Femur (tissue), 1 donor: ENCODE measurements at places on chromosomes 12 and 14.

DNA sequence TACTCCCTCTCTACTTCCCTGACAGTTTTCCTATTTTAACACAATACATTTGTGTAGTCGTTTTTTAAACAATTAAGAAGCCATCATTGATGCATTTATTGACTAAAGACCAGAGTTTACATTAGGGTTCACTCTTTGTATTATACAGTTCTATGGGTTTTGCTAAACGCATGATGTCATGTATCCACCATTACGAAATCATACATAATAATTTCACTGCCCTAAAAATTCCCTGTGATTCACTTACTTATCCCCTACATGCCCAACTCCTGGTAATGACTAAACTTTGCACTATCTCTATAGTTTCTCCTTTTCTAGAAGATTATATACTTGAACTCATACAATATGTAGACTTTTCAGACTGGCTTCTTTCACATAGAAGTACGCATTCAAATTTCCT lies 1016.5 kb upstream of the FOXG1 start:
- no peak for DNase-seq

GRCh38 chr12:90410962-90411361 lies 544.0 kb downstream of the CCER1 start:
- no peak for DNase-seq

DNA sequence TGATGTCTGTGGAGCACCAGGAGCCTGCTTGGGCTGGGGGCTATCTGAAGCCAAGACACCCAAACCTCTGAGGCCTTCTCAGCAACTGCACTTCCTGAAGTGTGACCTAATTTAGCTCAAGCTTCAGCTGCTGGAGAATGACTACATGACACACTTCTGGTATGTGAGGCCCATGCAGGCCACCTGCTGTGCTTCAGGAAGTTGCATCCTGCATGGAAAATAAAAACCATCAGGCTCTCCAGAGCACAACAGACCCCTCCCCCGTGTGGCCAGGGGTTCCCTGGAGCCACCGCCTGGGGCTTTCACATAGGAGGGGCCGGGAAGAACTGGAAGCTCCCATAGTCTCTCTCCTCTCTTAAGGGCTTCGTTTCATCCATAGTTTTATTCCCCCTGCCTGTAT lies 217.7 kb downstream of the SLC15A4 start:
- DNase-seq = peak; percentile 46

DNA sequence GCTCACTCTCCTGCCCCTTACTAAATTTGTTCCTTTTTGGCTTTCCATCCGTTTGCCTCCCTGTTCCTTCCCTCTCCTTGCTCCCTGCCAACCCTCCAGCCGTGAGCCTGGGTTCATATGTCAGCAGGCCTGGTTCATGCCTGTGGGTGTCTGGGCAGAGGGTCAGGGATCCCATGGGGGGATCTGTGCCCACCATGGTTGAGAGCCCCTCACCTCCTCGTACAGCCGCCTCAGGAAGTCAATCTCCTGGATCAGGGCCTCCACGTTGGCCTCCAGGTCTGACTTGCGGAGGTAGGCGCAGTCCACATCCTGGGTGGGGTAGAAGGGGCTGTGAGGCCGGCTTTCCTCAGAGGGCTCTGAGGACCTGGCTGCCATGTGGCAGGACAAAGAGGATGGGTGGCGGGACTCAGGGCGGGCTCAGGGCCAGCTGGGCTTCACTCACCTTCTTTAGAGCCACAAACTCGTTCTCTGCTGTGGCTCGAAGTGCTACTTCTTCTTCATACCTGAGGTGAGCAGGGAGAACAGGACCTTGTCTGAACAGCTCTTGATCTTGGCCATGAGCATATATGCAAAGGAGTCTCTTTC lies 3.6 kb downstream of the KRT83 start:
- DNase-seq = no peak

DNA sequence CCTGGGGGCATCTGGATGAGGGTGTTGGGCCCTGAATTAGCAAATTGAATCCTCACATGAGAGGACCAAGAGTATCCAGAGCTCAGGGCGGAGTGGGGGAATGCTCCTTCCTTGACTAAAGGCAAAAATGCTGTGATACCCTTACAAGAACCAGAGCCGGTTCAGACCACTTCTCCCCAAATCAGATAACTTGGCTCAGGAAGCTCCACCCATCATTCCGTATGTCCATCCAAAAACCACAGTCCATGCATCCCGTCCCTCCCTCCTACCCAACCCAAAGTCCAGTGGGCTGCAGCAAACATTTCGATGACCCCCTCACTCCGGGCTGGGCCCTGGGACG lies 22.4 kb downstream of the DIO3 start:
- no peak for DNase-seq

GRCh38 chr12:64042911-64043310 lies 179.2 kb downstream of the KICS2 start:
- DNase-seq = no peak

GRCh38 chr14:68520637-68521556 lies 272.0 kb downstream of the ZFP36L1 start:
- no peak for DNase-seq

DNA sequence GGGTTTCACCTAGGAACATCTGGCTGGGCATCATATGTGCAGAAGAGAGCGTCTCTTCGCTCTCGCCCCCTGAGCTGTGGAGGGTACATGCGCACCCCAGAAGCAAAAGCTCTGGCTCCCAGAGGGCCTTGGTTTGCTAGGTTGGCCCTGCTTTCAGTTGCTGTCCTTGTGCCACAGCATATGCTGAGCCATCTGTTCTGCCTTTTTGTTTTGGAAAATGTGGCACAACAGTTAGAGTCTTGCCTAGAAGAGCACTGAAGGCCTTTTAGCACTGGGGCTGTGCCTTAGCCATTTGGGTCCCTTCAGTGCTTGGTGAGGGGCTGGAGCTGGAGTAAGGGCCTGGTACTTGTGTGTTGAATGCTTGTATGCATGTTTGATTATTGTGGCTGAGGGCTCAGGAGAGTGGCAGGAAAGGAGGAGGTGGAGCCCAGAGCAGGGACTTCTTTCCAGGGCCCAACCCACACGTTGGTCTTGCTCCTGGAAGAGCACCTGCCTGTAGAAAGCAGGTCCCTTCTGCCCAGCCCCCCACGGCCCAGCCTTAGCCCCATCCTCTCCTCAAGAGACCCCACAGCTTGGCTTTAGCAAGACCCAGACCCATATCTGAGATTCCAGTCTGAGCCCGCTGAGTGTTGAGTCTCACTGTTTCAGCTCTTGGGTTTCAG lies 113.7 kb downstream of the SLC25A47 start:
- DNase-seq = no peak

DNA sequence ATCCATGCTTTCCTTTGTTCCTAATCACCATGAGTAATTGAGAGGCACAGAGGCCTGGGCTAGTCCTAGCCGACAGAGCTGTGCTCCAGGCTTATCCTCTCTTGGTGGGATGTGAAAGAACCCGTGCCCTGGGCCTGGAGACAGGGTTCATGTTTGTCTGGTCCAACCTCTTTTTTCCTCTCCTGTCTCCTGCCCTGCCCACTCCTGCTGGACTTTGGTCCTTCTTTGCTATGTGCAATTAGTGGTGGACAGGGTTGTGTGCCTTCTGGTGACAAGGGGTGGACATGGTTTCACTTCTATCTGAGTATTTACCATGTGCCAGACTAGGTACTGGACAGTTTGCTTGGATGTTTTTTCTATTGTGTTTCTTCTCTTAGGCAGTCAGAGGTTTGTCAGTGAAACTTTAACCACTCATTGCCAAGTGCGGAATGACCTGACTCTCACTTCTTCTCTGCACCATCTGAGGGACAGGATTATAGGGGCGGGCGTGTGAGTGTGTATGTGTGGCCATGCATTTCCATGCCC lies 126.1 kb downstream of the SMOC1 start:
- no peak for DNase-seq

DNA sequence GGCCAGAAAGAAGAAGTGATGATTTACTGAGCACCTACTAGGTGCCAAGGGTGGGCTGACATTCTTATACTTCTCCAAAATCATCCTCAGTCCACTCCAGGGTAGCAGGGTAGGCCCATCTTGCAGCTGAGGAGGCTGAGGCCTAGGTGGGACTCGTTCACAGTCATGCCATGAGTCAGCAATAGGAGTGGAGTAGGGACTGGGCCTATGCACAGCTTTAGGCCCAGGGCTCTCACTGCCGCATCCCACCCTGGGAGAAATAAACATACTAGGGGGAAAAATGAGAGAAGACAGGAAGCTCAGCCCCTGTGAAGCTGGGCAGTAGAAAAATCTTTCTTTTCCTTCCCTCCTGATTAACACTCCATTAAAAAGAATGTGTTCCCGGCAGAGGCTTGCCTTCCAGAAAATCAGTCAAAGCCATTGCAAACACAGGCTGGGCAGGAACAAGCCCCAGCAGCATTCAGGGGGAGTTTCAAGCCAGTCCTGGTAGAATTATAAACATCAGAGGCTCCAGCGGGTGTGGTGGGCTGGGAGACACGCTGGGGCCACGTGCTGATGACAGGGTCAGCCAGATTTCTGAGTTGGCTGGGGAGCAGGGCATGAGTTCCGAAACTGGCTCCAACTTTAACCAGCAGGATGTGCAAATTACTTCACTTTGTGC lies 1.8 kb downstream of the HSPB8 start:
- DNase-seq = peak; percentile 41

GRCh38 chr12:91099836-91100235 lies 11.5 kb downstream of the LUM start:
- DNase-seq = no peak

DNA sequence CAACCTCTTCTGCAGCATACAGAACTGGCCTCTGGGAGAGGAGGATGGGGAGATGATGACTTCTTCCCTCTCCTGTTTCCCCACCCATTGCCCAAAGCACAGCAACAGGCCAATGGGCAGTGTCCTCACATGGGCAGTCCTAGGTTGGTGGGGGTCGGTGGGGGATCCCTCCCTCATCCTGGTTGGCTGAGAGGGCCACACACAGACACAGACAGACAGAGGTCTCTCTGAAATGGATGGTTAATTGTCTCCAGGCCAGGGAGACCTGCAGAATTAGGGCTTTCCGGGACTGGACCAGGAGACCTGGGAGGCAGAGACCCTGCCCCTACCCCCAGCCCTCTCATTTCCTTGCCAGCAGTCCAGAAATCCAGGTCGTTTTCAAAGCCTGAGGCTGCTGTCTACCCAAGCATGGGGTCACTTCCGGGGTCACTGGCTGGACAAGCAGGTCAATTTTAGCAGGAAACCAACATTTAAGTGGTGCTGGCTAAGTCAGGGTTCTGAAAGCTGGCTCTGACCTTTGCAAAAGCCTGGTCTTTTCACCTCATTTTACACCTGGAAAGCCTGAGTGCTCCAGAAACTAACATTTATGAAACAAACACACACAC lies 48.6 kb upstream of the TBX3 start:
- DNase-seq = no peak

DNA sequence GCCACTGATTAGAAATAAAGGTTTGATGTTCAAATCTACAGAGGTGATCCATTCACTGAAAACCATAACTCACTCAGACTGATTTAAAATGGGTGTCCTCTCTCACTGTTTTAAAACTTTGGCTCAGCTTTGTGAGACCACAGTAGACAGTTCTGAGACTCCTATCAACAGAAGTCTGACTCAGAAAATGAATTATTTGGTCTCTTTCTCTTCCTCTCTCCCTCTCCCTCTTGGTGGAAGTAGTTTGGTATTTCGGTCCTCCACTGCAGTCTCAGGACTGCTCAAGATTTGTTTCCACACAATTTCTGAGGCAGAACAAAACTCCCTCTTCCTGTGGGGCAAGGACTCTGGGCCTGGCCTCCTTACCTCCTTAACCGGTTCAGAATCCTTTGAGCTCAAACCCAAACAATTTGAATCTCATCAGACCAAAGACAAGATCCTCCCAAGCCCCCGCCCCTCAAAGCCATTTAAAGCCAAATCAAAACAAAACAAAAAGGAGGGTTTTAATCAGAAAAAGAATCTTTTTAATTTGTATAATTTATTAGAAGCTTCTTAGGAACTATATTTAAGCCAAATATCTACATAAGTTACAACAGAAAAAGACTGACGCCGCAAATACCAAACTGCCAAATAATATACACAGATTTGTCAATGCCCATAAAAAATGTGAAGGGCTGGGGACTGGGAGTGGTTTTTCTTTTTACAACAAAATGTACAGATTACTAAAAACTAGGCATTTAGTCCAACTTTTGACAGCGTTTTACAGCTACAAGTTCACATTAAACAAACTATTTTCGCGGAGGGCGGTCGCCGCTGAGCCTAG lies 3.9 kb downstream of the NKX2-1 start:
- DNase-seq = no peak

- no peak for DNase-seq
Observed at GRCh38 chr14:92026548-92027190, 13.2 kb downstream of the TRIP11 start.

DNA sequence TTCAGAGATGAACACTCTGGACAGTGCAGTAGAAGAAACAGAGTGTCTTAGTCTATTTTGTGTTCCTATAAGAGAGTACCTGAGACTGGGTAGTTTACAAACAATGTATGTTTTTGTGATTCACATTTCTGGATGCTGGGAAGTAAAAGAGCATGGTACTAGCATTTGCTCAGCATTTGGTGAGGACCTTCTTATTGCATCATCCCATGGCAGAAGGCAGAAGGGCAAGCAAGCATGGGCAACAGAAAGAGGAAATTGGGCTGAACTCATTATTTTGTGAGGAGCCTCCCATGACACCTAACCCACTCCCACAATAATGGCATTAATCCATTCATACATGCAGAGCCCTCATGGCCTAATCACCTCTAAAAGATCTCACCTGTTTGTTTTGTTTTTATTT lies 8.0 kb downstream of the ANKS1B start:
- DNase-seq = no peak

DNA sequence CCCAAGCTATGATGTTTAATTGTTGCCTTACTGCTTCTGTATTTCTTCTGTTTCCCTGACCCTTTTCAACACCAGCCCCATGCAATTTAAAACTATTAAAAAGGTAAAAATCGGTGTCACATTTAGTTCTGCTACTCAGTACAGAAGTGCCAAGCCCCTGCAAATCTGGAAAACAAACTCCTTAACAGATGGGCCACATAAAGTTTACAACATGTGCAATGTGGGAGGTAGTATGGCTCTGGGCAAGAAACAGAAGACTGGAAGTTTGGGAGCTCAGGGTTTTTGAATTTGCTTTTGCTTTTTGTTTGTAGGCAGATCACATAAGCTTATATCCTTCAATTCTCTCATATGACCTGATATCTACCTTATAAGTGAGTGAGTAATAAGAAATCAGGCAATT lies 404.0 kb upstream of the ATP2B1 start:
- DNase-seq = no peak

DNA sequence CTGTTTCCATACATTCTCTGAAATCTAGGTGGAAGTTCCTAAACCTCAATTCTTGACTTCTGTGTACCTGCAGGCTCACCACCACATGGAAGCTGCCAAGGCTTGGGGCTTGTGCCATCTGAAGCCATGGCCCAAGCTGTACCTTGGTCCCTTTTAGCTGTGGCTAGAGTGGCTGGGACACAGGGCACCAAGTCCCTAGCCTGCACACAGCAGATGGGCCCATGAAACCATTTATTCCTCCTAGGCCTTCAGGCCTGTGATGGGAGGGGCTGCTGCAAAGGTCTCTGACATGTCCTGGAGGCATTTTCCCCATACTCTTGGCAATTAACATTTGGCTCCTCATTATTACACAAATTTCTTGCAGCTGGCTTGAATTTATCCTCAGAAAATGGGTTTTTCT lies 40.0 kb upstream of the COCH start:
- DNase-seq = no peak

- no peak for DNase-seq
Observed at GRCh38 chr14:82915381-82915780, 1381.7 kb upstream of the SEL1L start.
